ENCODE measurements at places on chromosomes 13 and 19.

DNA sequence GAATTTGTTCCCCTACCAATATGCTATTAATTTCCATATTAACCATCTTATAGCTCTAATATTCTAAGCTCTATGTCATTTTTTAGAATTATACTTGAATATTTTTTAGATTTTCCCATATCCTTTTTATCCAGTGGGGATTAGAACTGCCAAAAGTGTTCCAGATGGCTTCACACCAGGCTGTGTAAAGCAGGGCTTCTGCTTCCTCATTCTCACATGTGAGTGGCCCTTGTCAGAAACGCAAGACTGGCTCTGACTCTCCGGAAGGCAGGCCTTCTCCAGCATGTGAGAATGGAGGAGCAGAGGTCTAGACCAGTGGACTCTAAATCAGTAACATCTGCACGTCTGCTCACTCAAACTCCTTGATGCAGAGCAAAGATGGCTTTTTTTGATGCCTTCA is 650.1 kb downstream of the FGF9 start:
- DNase-seq = no peak

GRCh38 chr19:30549151-30549550 is 177.0 kb downstream of the ZNF536 start:
- DNase-seq = no peak

DNA sequence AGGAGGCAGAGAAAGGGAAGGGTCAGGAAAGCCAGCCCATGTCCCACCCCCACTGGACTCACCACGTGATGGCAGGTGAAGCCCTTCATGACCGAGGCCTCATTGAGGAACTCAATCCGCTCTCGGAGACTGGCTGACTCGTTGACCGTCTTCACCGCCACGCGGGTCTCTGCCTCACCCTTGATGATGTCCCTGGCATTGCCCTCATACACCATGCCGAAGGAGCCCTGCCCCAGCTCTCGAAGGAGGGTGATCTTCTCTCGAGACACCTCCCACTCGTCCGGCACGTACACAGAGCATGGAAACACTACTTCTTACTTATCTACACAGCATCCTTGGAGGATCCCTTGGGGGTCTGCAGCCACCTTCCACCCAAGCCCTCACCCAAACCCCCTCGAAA is 55.7 kb downstream of the ZNF557 start:
- no peak for DNase-seq

GRCh38 chr19:48342841-48343540 is 17.6 kb downstream of the EMP3 start:
- DNase-seq = no peak

DNA sequence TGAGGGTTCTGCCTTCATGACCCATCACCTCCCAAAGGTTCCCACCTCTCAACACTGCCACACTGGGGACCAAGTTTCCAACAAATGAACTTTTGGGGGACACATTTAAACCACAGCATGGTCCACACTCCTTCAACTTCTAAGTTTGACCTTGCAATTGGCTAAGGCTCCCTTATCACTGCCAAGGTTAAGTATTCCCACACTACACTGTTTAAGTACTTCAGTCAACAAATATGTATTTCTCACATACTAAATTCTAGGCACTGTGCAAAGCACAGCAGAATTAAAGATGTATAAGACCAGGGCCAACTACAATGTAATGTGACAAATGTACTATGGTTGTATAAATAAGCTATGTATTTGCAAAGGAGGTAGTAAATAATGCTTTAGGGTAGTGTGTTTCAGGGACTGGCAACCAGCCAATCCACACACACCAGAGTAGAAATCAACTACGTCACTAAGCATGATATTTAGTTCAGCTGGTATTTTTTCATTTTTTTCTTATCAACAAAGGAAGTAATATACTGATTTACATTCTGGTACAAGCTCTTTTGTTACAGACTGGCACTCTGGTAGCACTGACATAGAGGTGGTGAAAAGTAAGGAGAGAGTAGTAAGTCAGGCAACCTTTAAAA is 12.2 kb downstream of the NUFIP1 start:
- DNase-seq = no peak

GRCh38 chr13:113848431-113849260 is 15.2 kb downstream of the GAS6 start:
- DNase-seq = no peak

- DNase-seq = no peak
These were observed 15.8 kb downstream of the DGKH start for GRCh38 chr13:42064259-42064658.

Data from CD4-positive, alpha-beta T cell treated with Interferon alpha-2 for 1 hour (primary cell).